ENCODE measurements at places on chromosomes 6 and 20.

- DNase-seq: no peak
These were observed 169.0 kb downstream of the UST start for GRCh38 chr6:148915810-148916209.

GRCh38 chr20:35277127-35277526 is 795 bp downstream of the MMP24OS start:
- no peak for DNase-seq

DNA sequence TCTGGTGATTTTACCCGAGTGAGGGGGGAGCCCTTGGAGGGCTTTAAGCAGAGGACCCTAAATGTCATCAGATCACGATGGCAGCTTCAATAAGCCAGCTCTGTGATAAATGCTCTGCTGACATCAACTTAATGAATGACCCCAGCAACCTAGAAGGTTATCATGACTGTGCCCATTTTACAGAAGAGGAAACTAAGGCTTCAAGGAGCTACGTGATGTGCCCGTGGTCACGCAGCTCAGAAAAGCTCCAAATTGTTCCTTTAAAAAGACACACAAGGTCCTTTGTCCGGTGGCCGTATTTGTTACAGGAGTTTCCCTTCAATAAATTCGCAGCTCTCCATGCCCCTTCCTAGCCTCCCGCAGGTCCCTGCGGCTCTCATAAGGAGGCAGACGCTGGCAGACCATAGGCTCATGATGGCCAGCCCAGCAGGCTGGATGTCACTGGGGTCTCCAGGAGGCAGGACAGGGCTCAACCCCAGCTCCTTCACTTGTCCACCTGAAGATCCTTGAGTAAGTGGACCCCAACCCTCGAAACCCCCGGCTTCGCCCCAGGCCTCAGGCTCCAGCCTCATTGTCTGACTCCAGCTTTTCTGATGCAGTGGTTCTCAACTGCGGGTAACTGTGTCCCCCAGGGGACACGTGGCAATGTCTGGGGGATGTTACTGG is 106.4 kb downstream of the BMP7 start:
- no peak for DNase-seq

DNA sequence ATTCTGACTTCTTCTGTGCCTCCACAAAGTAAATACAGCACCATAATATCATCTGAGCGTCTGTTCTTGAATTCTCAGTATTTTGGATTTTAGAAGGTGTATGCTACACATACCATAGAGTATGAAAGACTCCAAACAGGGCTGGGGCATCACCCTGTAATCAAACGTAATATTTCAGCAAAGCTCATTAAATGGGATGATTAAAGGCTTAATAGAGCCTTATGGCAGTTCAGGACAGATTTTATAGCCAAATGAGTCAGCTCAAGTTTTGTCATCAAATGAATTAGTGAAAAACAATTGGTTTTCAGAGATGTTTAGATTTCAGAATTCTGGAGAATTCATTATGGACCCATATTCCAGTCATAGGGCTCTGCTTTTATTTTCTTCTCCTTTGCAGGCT is 68.9 kb downstream of the TULP4 start:
- no peak for DNase-seq

- DNase-seq: no peak
These were observed 38.2 kb downstream of the SPDEF start for GRCh38 chr6:34517966-34518365.

DNA sequence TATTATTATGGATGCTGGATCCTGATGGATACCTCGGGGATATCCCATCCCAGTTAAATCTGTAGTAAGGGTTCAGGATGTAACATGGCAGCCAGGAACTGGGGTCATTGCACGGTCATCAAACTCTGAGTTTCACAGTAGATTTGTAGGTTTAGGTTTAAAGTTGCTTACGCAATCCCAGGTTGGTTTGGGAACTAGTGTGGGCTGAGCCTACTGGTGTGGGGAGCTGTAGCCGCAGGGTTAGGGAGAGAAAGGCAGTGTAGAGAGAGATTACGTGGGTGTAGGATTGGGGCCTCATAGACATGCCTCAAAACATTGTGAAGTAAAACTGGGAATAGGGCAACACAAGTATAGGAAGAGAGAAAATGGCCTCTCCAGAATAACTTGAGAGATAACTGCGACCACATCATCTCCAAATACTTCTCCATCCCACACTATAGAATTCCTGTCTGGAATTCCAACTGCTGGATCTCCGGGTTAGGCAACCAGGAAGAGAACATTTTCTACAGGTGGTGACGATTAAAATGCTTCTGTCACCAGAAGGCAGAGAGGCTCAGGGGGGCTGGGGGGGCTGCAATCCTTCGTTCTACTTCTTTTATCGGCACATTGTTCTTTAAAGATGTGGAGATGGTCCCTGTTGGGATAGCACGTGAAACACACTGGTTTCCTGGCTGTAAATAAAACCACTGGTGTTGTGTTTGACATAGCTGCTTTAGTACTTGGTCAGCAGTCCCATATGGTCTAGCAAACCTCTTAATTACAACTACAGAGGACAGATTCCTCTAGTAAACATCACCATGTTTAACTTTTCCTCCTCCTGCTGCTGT is 44.9 kb upstream of the TMEM170B start:
- no peak for DNase-seq

DNA sequence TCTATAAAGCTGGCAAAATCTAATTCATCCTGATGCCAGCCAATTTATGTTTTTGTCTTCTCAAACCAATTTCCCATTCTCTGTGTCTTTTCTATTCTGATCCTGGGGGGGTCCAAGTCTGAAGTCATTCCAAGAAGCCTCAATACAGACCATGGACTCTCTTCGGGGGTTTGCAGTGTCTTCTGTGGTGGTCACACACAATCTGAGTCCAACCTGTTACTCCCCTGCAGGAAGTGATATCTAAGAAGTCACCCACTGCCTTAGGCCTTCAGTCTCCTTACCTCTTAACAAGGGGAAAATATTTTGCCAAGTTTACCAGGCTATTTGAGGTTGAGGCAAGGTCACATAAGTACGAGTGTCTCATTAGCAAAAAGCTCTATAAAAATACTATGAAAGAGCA is 1.9 kb downstream of the TRIM26 start:
- no peak for DNase-seq

DNA sequence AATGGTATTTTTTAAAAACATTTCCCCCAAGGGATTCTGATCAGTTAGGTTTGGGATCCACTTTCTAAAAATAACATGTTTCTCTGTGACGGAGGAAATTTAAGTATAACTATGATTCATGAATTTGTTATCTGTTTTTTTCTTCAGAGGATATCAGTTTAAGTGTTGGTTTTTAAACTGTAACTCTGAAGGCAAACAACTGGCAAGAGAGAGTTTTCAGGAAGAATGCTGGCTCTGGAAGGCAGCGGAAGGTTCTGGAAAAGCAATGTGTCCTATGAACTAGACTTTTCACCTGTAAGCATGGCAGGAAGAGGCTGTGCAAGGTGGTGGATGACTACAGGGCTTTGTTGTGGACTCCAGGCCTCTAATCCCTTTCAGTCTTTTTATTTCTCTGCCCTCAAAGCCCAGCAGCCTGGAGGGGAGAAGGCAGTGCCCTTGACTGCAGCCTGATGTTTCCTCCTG is 153.1 kb downstream of the GMPR start:
- DNase-seq: no peak

DNA sequence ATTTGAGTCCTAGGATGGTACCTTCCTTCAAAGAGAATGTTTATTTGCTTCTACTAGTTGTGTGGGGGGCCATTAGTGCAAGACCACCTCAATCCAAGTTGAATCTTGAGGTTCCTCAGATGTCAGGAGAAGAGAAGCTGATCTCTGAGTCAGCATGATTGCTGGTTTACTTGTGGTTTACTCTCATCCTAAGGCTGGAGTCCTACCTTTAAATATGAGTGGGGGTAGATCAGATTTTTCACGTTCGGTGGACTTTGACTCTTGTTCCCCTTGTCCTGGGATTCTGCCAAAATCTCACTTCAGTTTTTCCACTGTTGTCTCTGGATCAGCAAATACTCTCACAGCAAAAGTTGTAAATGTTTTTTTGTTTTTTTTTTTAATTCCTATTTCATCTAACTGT is 84.6 kb upstream of the F13A1 start:
- no peak for DNase-seq

GRCh38 chr6:161195386-161195785 is 78.5 kb downstream of the AGPAT4 start:
- no peak for DNase-seq

GRCh38 chr6:15550546-15551123 is 112.2 kb downstream of the DTNBP1 start:
- no peak for DNase-seq

DNA sequence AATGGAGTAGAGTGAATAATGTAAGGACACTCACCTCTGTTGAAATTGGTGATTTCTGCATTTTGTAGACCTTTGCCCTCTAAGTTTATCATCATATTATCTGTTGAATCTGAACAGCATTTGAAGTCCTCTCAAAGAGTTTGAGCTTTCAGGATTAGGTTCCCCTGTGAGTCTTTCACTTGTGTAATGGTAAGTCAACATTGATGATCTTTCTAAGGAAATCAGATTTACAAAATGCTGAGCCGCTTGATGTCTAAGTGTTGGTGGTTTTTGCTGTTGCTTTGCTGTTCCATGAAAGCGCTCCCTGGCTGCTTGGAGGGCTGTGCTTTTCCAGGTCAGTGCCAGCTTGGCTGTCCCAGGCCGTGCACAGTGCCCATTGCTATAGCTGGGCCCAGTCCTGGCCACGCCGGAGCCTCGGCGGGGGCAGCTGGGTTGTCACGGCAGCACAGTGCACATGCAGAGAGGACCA is 33.8 kb upstream of the KIF25 start:
- DNase-seq: no peak

DNA sequence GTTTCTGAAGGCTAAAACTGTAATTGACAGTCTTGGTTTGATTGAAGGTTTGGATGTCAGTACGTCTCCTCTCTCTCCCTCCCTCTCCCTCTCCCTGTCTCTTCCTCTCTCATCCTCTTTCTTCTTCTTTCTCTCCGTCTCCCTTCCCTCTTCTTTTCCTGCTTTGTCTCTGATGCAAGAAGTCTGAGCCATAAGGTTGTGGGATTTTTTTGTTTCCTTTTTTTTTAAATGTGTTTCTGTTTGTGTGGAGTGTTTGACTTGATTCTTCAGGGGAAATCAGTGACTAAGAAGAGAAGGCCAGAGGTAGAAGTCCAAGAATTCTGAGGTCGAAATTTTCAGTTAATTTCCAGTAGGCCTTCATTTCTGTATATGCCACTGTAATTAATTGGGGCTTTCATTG is 111.9 kb downstream of the FOXO3 start:
- DNase-seq: no peak

- DNase-seq: no peak
These were observed 30.7 kb downstream of the SLC35D3 start for GRCh38 chr6:136952714-136953260.

GRCh38 chr6:137290601-137291261 is 71.5 kb upstream of the IFNGR1 start:
- DNase-seq: no peak

- DNase-seq: no peak
These were observed 9.0 kb upstream of the GRM4 start for GRCh38 chr6:34154668-34155447.
